Endothelial cell of umbilical vein (primary cell): ENCODE measurements at places on chromosomes 1 and 21.

DNA sequence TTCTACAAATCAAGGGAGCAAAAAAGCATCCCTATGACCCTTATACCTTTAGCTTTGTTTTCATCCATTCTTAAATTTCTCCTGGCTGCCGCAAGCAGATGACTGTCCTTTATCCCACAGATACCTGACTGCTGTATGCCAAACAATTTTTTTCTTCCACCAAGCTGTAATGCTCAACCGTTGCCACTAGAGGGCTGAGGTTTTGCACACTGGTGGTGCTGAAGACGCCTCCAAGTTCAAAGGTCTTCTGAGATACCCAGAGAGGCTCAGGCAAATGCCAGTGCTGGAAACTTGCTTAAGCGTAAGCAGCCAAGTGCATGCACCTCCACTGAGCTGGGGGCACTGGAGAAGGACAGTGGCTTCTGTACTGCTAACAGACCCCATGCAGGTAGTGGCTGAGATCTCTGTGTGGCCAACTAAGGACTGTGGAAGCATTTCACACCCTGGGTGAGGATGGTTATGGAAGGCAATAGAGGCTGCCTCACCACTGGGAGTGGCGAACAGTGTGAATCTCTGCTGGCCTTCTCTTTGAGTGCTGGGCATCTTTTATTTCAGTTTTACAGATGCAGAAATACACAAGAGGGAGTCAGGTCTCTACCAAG lies 28.5 kb downstream of the CNIH3 start:
- DNase-seq = peak; percentile 54
- no peaks in the 10 kb centered on the region for H3K27me3 ChIP-seq
- H3K4me1 ChIP-seq = peaks cover under 1% of the 10 kb centered on the region

DNA sequence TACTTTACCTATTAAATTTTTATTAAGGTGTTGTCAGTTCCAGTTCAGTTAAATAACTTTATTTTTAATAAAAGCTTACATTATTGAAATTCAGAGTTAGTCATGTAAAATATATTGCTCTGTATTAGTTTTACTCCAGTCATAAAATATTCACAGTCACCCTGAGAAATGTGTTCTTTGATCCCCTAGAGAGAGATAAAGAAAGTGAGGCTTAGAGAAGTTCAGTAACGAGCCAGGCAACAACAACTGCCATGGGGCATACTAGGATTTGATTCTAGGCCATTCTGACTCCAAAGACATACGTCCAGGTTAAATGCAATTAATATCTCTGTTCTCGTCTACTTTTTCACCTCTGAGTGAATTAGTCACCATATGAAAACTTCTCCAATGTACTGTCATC lies 761.9 kb upstream of the CXADR start:
- no peak overlapping the region for H3K4me3 ChIP-seq
- peaks cover 2% of the 10 kb centered on the region for H3K27me3 ChIP-seq
- no peak overlapping the region for H3K27ac ChIP-seq
- no peaks in the 10 kb centered on the region for H3K36me3 ChIP-seq
- DNase-seq = no peak
- H3K4me1 ChIP-seq = no peaks in the 10 kb centered on the region

GRCh38 chr1:91700771-91701471 lies 185.0 kb downstream of the TGFBR3 start:
- peaks cover 29% of the 10 kb centered on the region for H3K4me1 ChIP-seq
- H3K36me3 ChIP-seq = no peaks in the 10 kb centered on the region
- H3K27ac ChIP-seq = peak overlapping the region; percentile 62
- no peaks in the 10 kb centered on the region for H3K27me3 ChIP-seq
- peak; percentile 66 for DNase-seq

DNA sequence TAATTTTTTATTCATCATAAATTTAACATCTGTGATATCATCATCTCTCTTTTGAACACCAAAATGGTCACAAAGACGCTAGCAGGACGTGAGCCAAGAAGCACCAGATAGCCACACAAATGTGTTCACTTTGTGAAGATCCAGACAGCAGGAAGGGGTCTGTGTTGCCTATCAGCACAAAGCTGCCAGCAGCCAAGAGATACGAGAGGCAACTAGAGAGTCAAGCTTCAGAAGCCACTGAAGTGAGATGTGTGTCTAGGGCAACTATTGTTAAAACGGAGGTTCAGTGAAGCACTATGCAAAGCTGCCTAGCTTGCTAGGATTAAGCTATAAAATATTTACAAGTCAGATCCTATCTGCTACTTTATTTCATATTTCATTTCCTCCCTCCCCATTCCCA lies 45.3 kb downstream of the NDC1 start:
- DNase-seq = no peak
- H3K4me3 ChIP-seq = no peak overlapping the region
- no peaks in the 10 kb centered on the region for H3K27me3 ChIP-seq
- H3K27ac ChIP-seq = no peak overlapping the region
- H3K36me3 ChIP-seq = no peaks in the 10 kb centered on the region

DNA sequence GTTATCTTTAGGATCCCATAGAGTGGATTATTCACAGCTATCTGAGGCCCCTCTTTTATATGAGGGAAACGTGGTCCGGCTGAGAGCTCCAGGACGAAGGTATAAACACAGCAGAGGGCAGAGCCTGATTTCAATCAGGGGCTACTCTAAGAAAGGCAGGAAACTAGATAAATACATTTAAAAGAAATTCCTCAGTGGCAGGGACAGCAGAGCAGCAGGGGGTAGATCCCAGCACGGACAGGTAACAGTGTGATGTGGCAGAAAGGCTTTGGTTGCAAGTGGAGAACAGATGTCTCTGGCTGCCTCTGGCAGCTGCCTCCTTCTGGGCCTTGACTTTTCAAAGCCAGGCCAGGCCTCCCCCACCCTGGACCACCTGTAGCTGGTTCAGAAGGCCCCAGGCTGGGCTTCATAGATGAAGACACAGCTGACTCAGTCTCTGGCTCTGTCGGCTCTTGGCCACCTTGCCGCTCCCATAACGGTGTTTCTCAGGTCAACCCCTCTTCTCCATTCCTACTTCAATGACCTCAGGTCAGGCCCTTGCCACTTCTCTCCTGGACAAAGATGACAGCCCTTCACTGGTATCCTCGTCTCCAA lies 43.8 kb downstream of the FAM78B start:
- no peaks in the 10 kb centered on the region for H3K27me3 ChIP-seq
- H3K4me3 ChIP-seq = no peak overlapping the region
- no peaks in the 10 kb centered on the region for H3K36me3 ChIP-seq
- no peak for DNase-seq
- H3K27ac ChIP-seq = no peak overlapping the region
- no peaks in the 10 kb centered on the region for H3K4me1 ChIP-seq
